ENCODE measurements at places on chromosomes 7 and 10.

DNA sequence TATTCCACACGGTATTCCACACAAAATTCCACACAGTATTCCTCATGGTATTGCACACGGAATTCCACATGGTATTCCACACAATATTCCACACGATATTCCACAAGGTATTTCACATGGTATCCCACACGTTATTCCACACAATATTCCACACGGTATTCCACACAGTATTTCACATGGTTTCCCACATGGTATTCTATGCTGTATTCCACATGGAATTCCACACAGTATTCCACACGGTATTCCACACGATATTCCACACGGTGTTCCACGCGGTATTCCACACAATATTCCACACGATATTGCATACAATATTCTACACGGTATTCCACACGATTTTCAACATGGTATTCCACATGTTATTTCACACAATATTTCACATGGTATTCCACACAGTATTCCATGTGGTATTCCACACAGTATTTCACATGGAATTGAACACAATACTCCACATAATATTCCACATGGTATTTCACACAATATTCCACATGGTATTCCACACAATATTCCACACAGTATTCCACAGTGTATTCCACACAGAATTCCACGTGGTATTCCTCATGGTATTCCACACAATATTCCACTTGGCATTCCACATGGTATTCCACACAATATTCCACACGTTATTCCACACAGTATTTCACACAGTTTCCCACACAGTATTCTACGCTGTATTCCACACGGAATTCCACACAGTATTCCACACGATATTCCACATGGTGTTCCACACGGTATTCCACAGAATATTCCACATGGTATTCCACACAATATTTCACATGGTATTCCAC lies 136.0 kb upstream of the CHST15 start:
- no peak for DNase-seq

DNA sequence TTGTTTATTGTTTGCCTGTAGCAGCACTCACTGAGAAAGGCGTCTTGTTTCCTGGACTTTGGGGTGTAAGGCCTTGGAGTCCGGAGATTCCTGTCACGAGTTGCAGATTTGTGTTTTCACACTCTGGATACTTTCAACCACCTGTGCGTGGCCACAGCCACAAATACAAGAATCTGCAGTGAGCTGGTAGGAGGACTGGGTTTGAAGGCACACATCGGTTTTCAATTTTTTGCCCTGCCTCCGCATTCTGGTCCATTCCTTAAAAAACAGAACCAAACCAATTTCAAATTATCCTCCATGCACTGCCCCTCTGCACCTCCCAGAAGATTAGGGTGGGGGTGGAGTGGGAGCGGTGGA lies 619 bp downstream of the EXOC4 start:
- DNase-seq, result no peak

- DNase-seq, result no peak
Observed at GRCh38 chr10:25604591-25604990, 329.4 kb upstream of the MYO3A start.

DNA sequence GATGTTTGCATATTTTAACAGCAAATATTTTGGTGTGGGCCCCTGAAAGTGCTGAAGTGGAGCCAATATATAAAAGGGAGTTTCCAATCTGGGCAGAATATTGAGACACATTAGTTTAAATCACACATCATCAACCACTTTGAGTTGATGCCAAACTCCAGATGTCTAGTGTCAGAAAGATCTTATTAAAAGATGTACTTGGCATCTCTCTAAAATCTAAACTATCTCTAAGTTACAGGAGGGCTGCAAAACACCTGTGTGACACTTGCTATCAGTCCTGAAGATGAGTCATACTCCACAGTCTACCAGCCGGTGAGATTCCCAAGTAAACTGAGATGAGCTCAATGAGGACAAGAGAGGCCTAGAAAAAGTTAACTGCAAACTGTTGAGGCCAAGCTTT lies 11.4 kb downstream of the JAZF1 start:
- DNase-seq, result no peak

- no peak for DNase-seq
Observed at GRCh38 chr7:47266799-47267198, 315.1 kb downstream of the TNS3 start.

GRCh38 chr10:78115135-78115853 lies 81.6 kb downstream of the RPS24 start:
- DNase-seq, result no peak

GRCh38 chr10:6755781-6756460 lies 175.8 kb upstream of the PRKCQ start:
- DNase-seq, result no peak

- no peak for DNase-seq
Observed at GRCh38 chr10:7351894-7352293, 58.9 kb downstream of the SFMBT2 start.

GRCh38 chr10:123287594-123288247 lies 133.5 kb downstream of the BUB3 start:
- peak; percentile 10 for DNase-seq

GRCh38 chr10:7596356-7596755 lies 70.4 kb downstream of the ITIH5 start:
- DNase-seq, result no peak

DNA sequence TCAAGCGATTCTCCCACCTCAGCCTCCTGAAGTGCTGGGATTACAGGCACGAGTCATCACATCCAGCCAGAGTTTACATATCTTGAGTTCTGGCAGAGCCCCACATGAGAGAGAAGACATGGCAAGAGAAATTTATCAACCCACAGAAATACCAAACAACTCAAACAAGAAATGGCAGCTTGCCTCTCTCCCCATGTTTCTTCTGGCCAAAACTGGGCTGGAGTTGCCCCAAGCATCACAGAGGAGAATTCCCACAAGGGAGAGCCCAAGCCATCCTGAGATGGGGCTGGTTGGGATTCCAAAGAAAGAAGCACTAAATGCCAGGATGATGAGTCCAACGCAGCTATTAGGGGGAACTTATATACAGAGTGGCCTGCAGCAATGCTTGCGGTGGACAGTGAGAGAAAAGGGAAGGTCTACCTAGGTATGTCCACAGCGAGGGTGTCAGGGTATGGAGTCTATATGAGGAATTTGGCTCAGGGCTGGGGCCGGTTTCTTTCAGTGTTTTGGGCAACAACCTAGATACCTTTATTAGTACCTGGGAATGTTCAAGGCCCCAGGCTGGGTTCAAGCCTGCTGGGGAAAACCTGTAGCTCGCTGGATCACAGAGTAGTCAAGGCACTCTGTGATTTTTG lies 14.5 kb upstream of the PAX4 start:
- DNase-seq, result no peak

- no peak for DNase-seq
Observed at GRCh38 chr7:1447551-1448244, 11.6 kb downstream of the MICALL2 start.

Measured in GM12864 (cell line).